ENCODE measurements at places on chromosomes 3 and 15. TPM values are rescaled to one million over a fixed set of nuclear protein-coding genes. Genes with fewer than 3 reads are reported as not detected.

GRCh38 chr3:85482213-85482490 is 523.4 kb downstream of the CADM2 start:
- DNase-seq = no peak

DNA sequence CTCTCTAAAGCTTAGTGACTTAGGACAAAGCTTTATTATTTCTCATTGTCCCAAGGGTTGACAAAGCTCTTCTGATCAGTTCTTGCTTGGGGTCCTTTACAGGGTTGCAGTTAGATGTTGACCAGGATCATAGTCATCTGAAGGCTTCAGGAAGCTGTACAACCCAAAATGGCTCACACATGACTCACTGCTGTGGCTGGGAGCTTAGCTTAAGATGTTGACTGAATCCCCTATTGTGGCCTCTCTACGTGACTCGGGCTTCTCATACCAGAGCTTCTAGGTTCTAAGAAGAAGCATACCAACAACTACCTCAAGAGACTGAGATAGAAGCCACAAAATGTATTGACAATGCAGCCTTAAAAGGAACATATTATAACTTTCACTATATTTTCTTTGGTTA is 569.6 kb upstream of the ROBO2 start:
- no peak for DNase-seq

GRCh38 chr15:68145706-68146105 is 59.4 kb downstream of the CALML4 start:
- DNase-seq = no peak

- no peak for DNase-seq
These were observed 580.5 kb downstream of the OTOL1 start for GRCh38 chr3:162077108-162077507.

DNA sequence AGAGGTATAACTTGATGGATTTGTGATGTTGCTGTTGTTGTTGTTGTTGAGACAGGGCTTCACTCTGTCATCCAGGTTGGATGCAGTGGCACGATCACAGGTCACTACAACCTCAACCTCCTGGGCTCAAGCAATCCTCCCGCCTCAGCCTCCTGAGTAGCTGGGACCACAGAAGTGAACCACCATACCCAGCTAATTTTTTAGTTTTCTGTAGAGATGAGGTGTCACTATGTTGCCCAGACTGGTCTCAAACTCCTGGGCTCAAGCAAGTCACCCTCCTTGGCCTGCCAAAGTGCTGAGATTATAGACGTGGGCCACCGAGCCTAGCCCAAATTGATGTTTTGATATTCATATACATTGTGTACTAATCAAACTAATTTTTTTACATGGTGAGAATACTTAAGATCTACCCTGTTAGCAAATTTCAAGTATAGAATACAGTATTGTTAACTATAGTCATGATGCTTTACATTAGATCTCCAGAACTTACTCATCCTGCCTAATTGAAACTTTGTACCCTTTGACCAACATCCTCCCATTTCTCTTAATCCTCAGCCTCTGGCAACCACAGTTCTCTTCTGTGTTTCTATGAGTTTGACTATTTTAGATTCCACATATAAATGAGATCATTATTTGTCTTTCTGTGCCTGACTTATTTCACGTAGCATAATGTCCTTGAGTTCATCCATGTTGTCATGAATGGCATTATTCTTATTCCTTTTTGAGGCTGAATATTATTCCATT is 23.2 kb downstream of the LMCD1 start:
- no peak for DNase-seq

DNA sequence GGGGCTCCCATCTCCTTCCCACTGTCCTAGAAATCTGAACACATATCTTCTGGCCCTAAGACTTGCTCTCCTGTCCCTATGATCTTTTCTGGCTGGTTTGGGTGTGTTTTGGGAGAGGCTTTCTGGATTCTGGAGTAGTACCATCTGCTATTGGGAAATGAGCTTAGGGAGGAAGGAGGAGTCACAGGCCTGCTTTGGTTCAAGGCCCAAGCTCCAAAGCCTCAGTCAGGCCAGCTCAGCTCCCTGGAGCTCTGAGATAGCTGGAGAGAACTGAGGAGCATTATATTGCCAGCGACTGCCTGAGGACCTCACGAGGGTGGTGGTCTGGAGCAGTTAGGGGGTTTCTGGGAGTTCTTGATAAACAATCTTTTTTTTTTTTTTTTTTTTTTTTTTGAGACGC is 18.7 kb downstream of the RASGRF1 start:
- DNase-seq = peak; percentile 49

- no peak for DNase-seq
These were observed 88.9 kb upstream of the OSBPL11 start for GRCh38 chr3:125684199-125684598.

DNA sequence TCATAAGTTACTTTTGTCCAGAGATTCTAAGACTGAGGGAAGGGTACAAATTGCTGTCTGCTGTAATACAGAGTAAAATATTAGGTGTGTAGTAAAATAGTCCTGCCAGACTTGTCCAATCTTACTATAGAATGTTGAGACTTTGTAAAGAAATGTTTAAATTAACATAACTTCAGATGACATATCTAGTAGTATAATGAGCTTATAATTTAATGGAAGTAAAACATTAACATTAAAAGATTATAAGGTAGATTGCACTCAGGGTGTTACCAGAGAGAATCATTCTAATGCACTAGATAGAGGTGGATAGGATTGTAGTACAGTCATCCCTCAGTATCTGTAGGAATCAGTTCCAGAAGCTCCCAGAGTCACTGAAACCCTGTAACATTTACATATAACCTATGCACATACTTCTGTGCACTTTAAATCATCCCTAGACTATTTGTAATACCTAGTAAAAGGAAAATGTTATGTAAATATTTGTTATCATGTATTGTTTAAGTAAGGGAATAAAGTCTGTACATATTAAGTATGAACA is 130.8 kb downstream of the LMLN start:
- no peak for DNase-seq

Gene GRIP2
- 2.4 TPM for total RNA-seq

Gene RTP4
- total RNA-seq = 0.79 TPM

Gene SOX14
- total RNA-seq = not detected

Gene STRC
- 0.59 TPM for total RNA-seq

Gene CFAP100
- not detected for total RNA-seq

Measured in skin of body (tissue), 3 donors.